ENCODE measurements at places on chromosomes 3 and 15.

GRCh38 chr3:102163039-102163817 lies 271.6 kb upstream of the ZPLD1 start:
- DNase-seq = peak; percentile 63

- peak; percentile 67 for DNase-seq
Observed at GRCh38 chr15:78979456-78980320, 34.8 kb upstream of the CTSH start.

DNA sequence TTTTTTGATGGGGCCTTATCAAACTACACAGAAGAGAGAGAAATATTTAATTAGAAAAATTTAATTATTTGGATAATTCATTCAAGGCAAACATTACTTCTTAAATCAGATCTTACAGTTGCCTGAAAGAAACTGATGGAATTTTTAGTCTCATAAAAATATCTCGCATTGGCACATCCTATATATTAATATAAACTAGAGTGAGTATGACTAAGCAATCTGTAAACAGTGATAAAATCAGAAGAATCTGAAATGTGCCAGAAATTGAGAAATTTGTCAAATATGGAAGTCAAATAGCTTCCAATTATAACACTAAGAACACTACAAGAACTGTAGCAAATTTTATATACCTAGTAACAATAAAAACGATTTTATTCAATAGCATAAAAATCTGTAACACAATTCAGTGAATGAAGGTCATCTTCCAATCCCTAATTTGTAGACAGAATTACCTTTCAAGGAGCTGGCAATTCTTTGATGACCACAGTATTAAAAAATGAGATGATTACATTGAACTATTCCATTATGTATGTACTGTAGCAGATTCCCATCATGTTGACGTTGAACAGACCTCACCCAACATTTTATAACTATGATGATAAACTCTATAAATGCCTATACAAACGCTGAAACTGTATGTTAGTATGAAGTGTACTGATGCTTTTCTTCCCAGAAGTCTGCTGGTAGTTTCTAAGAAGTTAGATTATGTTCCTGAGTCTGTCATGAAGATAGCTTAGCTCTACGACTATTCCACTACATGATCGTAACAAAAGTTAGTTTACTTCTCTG lies 63.0 kb downstream of the ALDH1A2 start:
- DNase-seq = no peak

GRCh38 chr3:186668426-186668825 lies 2.6 kb downstream of the HRG start:
- no peak for DNase-seq

DNA sequence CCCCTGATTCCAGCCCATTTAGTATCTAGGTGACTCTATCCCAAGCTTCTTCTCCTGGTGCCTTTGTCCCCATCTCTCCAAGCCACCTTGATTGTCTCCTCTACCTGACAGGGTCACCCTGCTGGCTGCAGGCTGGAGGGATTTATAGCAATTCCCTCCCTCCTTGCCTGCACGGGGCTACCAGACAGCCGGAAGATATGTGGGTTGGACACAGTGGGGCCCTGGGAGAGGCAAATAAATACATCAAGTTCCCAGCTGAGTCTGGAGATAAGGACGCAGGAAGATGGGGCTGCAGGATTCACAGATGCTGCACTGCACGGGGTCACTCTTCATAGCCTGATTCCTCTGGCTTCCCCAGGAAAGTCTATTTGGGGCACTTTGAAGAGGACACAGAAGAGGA lies 9.3 kb upstream of the ISLR2 start:
- no peak for DNase-seq

- DNase-seq = peak; percentile 1
Observed at GRCh38 chr3:79661896-79662295, 105.9 kb downstream of the ROBO1 start.

GRCh38 chr3:59212128-59212779 lies 162.4 kb upstream of the CFAP20DC start:
- DNase-seq = no peak

DNA sequence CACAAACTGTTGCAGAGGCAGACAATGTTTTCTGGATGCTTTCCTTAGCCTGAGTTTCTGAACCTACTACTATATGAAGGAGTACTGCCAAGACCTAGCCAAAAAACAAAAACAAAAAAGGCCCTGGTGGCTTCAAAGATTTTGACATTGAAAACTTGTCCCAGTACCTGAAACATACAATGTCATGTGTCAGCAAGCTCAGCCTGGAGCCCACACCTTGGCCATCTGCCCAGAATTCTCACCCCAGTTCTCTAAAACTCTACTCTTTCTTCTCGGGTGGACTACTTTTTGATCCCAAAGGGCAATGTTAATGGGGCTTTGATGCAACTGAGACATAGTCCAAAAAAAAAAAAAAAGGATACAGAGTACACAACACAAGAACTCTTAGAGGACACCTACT lies 81.4 kb downstream of the FAM174B start:
- DNase-seq = no peak

- DNase-seq = no peak
Observed at GRCh38 chr3:18288243-18288642, 136.9 kb downstream of the SATB1 start.

GRCh38 chr3:185936273-185936629 lies 1.6 kb downstream of the TRA2B start:
- DNase-seq = no peak

- DNase-seq = no peak
Observed at GRCh38 chr3:192040282-192041043, 579.5 kb downstream of the PYDC2 start.

DNA sequence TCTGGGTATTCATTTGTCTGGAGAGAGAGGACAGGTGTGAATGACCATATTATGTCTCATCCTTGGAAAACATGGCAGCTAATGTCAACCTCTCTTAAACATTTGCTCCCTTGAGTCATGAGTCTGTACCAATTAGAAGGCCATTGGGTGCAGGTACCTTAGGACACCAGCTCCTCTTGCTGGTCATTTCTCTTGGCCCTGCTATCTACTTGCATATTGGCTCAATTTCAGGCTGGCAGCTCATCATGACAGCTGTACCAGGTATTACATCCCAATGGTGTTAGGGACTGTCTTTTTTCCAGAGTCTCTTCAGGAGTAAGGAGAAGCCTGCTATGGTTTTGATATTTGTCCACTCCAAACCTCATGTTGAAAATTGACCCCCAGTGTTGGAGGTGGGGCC lies 92.2 kb upstream of the ANKRD28 start:
- no peak for DNase-seq

DNA sequence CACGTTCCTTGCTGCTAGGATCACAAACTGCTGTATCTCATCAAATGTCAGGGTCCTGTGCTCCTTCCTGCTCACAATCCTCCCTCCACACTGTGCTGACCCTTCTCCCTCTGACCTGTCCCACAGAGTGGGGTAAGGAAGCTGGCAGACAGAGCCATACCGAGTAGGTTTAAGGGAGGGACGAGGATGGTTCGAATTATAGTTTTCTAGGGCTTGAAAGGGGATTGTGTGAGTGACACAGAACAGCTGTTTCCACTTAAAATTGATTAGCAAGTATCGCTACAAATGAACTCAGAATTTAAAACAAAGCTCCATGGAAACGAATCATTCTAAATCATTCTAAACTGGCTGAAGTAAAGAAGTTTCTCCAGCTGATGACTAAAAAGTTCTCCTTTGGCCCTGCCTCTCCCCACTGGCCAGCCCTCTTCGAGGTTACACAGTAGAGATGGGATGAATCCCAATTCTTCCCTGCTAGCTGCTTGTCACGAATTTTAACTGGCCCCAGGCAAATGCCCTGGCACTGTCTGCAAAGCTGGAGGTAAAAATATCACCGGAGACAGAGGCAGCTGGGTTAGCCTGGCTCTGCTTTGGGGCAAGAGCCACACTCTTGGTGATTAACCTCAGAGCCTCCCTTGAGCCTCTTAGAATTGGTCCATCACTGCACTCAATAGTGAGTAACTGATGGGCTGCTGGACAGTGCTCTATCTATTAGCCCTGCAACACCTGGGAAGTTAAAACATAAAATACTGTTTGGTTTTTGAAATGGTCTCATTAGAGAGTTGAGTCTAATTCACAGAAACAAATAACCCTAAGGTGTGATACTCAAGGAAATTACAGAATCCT lies 194.9 kb downstream of the CHST2 start:
- DNase-seq = peak; percentile 55

DNA sequence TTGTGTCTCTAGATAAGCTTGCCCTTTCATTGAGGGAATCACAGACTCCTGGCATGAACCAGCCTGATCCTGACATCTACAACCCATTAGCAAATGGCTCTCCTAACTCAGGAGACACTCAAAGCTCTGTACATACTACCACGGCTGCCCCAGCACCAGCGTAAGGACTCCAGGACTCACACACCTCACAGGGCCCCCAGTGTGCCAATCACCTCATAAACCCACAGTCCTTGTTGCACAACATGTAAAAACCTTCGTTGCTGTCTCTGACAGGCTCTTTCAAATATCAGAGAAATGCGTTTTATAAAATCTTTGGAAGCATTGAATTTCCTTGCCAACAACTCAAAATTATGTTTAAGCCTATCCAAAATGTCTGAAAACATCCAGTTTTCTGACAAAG lies 7.3 kb downstream of the FYCO1 start:
- no peak for DNase-seq

DNA sequence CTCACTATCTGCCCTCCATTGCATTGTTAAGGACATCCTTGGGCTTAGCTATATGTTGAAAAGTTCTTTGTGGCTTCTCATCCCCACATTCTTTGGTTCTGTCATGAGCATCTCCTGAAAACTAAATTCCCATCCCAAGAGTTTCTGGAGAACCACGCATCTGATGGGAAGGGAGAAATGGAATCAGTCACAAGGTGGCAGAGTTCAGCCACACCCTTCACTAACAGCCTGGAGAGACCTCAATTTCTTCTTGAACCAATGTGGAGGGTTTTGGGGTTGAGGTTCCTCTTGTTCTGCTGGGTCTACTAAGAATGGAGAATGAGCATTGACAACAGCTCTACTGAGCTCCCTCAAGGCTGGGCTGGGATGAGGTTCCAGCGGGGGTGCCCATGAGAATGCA lies 15.6 kb upstream of the MAGEL2 start:
- no peak for DNase-seq

- DNase-seq = peak; percentile 59
Observed at GRCh38 chr3:21484057-21484827, 266.8 kb downstream of the ZNF385D start.

DNA sequence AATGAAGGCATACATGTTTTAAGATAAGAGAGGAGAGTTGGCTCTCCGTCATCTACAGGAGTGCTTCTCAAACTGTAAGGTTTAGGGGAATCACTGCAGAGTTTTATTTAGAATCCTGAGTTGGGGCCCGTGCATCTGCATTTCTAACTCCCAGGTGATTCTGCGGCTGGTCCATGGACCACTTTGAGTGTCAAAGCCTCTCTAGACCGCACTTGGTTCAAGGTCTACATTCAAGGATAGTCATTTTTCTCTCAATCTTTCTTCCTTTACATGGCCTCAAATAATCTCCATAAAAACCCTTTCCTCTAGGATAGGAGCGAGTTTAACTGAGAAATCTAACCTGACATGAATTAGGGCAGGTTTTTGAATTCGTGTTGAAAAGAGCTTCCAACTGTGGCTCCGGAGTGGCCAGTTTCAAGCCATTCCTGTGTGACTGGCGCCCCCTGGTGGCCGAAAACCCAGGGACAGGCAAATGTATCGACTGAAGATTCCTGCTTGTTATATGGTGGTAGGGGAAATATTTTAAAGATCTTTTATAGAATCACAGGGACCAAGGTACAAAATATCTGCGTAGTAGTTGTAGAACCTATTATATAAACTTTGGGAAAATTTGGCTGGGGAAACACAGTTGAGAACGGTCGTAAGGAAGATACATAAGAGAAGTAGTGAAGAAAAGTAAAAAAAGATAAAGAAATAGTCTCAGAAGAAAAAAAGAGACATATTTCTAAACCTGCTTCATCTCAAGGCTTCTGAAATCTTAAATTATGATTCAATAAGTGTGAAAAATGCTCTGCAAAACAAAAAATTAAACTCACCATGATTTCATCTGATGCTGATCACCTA lies 11.9 kb downstream of the GABRR3 start:
- peak; percentile 93 for DNase-seq

- DNase-seq = peak; percentile 12
Observed at GRCh38 chr15:91263632-91264531, 163.8 kb downstream of the SV2B start.

DNA sequence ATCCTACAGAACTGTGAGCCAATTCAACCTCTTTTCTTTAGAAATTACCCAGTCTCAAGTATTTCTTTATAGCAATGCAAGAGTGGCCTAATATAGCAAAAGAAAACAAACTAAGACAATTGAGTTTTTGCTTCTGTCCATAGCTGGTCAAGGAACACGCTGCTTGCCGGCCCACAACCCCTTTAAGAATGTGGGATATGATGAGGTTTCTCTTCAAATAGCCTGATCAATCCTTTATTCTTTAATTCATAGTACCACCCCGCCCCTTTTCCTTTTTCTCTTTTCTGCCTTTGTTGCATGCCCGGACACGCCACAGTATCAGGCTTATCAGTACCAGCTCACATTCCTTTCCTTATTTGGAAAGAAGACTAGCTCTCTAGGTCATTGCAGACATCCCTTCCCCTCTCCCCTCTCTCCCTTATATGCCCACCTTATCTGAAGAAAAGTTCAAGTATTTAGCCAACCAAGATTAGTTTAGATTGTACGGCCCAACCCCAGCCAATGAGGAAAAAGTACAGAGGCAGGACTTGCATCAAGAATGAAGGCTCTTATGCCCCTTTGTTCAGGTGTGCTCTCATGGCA lies 404.5 kb downstream of the OCA2 start:
- DNase-seq = no peak

- peak; percentile 20 for DNase-seq
Observed at GRCh38 chr3:137692803-137693431, 71.2 kb upstream of the SOX14 start.

GRCh38 chr3:42711491-42712343 lies 9.1 kb upstream of the HHATL start:
- DNase-seq = peak; percentile 23

DNA sequence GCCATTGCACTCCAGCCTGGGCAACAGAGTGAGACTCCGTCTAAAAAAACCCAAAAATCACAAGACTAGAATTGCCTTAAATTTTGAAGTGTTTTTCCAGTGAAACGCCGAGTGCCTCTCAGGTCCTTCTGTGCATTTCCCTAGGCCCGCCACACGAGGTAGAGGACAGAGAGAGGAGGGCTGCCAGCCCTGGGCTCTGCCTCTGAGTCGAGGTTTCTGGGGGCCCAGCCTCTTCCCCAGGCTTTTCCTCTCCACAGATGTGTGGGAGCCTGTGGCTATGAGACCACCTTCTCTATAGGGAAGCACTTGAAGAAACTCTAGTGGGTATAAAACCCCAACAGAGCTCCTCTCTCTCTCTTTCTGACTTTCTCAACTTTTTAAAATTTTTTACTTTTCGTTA lies 10.9 kb upstream of the EHD4 start:
- DNase-seq = no peak

GRCh38 chr15:41530363-41530956 lies 13.6 kb downstream of the RPAP1 start:
- DNase-seq = no peak
